ENCODE measurements at places on chromosomes 7 and 10.

DNA sequence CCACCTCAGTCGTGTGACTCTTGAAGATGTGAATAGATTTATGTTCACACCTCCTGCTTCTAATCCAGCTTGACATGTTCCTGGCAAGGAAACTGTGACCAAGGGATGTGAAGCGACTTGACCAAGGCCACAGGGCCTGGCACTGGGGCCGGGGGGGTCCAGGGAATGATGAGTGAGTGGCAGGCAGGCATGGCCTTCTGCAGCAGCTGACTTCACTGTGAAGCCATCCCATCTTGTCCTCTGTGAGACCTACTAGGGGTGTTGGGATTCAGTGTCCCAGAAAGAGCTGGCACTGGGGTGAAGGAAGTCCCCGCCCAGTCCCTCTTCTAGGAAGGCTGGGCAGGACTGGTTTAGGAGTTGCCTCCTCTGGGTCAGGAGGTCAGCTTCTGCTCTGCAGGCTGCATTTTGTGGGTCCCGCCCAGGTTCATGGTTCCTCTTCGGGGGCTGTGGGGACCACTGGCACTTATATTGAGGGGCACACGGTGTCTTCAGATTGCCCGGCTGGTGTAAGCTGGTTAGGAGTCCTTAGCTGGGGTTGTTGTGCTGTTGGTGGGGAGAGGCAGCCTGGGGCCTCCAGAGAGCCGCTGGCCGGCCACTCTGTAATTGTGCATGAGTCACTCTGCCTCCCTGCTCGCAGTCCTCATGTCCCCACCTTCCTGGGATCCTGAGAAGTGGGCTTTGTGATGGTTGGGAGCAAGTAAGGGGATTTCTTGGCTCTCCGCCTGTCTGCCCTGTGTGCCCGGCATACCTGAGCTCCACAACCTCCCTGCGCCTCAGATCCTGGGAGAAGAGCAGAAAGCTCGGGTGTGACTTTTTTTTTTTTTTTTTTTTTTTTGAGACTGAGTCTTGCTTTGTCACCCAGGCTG is 11.0 kb downstream of the ZMIZ1 start:
- no peak for DNase-seq

DNA sequence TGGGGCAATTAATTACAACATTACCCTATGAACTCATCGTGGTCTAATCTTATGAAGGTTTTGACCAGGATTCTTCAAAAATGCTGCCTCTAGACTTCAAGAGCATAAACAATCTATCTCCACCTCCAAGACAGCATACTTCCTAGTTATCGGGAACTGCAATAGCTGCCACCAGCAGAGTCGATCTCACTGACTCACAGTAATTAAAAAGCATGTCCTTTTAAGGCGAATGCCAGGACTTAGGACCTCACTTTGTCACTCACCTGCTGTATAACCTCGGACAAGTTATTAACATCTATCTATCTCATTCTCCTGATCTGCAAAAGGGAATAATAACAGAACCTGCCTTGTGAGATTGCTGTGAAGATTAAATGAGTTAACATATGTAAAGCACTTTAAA is 666.0 kb upstream of the COBL start:
- no peak for DNase-seq

DNA sequence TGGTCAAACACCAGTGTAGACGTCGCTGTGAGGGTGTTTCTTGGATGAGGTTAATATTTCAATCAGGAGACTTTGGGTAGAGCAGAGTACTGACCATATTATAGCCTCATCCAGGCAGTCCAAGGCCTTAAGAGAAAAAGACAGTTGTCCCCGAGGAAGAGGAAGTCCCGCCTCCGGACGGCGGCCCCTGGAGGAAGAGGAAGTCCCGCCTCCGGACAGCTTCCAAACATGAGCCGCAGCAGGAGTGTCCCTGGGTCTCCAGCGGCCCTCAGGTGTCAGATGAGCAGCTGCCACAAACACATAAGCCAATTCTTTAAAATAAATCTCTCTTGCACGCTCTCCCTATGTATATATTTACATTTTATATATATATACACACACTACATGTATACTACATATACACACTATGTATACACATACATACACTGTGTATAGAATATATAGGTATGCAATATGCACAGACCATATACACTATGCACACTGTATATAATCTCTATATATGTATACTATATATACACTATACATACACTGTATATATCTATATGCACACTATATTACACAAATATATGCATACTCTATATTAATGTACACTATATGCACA is 37.5 kb downstream of the PWWP2B start:
- no peak for DNase-seq

DNA sequence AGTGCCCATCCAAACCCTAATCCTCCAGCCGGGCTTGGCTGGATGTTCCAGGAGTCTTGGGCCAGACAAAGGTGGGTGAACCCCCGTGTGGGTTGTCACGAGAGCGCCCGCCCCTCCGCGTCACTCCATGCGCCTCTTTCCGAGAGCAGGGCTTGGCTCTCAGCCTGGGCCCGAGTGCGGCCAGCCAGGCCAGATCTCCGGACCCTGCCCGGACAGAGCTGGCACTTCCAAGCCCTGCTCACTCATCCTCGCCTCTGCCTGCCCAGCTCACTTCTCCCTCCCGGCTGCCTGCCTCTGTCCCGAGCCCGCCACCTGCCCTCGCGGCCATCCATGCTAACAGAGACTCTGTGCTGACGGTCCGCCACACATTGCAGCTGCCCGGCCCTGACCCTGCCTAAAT is 34.6 kb downstream of the AGAP3 start:
- DNase-seq = no peak

GRCh38 chr10:62577666-62578291 is 203.6 kb downstream of the ZNF365 start:
- no peak for DNase-seq

DNA sequence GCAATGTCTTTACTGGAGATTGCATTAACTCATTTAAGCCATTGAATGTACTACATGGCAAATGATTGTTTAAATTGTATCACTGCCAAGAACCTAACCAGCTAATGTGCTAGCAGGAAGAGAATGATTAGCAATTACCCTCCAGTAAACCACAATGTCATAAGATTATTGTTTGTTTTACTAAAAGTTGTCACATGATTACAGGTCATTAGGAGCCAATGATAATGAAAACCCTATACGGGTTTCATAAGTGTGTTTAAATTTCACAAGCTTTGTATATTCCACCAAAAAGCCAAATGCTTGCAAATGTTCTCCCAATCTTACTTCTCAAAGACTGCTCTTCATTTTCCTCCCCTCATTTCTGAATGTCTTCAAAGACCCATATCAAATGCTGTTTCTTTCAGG is 76.5 kb upstream of the PPP1R3C start:
- no peak for DNase-seq

GRCh38 chr7:132618271-132618955 is 42.1 kb upstream of the PLXNA4 start:
- DNase-seq = no peak

GRCh38 chr10:132255489-132256344 is 52.0 kb downstream of the STK32C start:
- no peak for DNase-seq

DNA sequence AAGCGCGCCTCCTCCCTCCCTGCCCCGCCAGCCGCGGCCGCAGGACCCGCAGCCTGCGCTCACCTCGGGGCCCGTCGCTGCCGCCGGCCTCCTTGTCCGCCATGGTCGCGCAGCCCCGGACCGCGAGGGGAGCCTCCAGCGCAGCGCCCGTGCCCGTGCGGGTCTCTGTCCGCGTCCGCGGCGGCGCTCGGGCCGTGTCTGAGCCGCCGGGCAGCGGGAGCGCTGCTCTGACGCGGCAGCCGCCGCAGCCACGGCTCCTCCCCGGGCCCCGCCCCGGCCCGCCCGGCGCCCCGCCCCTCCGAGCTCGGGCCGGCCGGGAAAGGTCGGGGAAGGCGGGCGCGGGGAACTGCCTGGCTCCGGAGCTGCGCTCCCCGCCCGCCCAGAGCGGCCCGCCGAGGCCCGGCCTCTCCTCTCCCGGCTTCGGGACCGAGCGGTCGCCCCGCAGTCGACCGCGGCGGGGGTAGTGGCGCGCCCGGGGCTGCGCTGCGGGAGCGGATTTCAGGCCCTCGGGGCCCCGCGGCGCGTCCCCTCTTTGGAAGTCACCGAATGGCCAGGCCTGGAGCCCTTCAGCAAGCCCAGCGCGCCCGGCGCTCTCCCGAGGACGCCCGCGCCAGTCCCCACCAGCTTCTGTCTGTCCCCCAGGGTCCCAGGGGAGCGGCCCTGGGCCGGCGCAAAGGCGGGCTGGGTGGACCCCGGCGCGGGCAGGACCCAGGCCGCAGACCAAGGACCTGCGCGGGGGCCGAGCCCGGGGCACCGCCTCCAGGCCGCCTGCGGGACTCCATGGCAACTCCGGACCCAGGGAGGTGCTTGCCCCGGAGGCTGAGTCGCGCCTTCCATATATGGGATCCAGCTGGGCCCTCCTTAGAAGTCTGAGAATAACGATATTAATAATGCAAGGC is at the start of gene HSPA12A:
Gene HSPA12A, minus strand, starts transcription at position 200 of the 899 bp plus-strand sequence. Its CDS starts 97 bp downstream, at position 103.
- no peak for DNase-seq

DNA sequence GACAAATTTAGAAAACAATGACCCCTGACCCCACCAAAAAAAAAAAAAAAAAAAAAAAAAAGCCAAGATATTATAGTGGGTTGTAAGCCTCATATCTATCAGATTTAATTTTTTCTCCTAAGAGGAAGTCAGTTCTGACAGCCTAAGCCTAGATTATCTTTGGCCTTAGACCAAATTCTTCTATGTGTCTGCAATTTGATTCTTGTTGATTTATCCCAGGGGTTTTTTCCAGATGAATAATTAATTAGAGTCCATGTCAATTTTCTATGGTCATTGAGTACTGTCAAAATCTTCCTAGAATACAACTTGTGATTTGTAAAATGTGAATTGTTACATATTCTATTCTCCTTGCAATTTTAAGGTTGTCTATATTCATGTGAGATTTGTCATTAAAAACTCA is 151.6 kb upstream of the CACNA2D1 start:
- DNase-seq = no peak

DNA sequence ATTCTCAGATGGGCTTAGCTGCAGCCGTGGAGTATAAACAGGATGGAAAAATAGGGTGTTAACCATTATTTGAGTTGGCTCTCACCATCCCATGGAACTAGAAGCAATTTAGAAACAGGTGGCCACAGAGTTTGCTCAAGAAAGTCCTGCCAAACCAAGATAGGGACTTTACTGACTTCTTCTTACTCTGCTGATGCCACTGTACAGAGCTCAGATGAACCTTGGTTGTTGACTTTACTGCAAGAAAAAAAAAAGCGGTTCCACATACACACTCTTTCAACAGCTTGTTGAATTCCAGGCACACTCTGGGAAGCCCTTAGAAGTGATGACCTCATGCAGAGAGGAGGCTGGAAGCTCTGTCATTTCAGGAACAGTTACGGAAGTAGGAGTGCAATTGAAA is 753.4 kb downstream of the NRG3 start:
- DNase-seq = peak; percentile 30

DNA sequence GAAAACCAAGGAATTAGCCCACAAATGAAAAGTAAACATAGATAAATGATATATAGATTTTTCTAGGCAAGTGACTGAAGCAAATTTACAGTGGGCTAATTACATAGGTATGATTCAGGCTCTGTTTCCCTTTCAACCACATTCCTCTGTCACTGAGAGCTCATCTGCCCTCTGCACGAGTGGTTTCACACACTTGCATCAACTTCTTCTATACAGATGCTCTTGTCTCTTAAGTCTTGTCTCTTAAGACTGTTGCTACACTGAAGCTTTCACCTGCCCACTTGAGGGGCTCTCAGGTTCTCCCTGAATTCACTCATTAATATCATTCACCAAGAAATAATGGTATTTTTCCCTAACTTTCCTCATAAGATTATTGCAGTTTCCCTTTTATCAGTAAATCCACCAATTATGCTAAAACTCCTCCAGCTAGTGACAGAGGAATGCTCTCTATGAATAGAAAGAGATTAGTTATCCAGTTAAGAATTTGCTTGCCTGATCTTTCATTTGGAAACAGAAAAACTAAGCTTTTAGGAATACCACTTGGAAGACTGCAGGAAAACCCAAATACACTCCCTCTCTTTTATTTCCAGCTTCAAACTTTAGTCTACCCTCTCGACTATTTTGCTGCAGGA is 95.7 kb downstream of the ELAPOR2 start:
- no peak for DNase-seq

- DNase-seq = no peak
These were observed 118.6 kb downstream of the PLCE1 start for GRCh38 chr10:94112321-94112720.

GRCh38 chr10:8404721-8405120 is 350.2 kb downstream of the GATA3 start:
- no peak for DNase-seq

DNA sequence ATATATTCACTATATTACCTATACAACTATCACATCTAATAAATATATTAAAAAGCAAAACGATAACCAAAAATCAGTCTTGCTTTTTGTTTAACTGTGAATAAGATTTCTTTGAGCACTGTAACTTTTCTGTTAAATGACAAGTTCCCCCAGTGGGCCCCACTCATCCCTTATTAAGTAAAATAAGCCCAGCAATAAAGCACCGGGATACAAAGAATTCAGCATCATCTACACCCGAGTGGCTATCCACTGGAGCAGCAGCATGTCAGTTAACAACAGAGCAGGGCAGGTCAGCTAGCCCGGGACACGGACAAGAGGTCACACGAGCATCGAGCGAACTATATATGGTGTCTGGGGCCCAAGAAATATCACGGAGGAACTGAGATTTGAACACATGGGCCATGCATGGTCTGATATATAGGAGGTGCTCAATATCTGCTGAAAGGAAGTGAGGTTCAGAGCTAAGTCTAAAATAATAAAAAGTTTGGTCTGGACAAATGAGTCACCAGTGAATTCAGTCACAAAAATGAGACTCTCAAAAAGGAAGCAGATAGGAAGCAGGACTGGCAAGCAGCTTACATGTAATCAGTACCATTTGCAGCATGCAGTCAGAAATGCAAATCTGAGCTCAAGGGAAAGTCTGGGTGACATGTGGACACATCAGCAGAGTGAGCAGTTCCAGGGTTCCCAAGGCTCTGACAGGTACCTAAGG is 4.1 kb downstream of the ERCC6 start:
- DNase-seq = no peak

GRCh38 chr10:100748231-100749058 is 3.1 kb downstream of the PAX2 start:
- DNase-seq = no peak

GRCh38 chr10:3421537-3422257 is 249.1 kb upstream of the PITRM1 start:
- no peak for DNase-seq

GRCh38 chr10:125843603-125844329 is 20.4 kb downstream of the BCCIP start:
- no peak for DNase-seq

DNA sequence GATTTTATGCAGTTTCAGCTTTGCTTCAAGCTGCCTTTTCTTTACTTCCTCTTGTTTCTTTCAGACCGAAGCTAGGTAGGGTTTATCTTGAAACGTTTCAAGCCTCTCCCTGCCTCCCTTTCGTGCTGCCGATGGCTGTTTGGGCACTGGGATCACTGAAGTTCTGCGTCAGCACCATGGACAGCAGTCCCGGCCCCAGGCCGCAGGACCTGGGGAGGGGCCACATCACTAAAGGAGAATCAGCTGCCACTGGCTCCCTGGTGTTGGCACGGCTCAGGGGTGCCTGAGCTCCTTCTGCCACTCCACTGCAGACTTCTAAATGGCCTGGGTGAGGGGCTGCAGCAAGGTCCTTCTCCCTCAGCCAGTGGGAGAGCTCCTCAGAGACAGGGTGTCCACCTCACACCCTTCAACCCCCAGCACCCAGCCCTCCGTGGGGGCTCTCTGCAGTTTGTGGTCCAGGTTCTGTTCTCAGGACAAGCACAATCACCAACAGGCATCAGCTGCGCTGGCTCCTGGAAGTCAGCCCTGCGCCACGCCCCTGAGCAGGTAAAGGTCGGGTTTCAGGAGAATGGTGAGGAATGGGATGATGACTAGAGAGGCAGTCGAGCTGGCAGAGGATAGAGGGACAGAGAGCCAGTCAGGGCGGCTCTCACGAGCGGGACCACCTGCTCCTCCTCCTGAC is 387.2 kb downstream of the TCERG1L start:
- DNase-seq = no peak

All from left renal pelvis (tissue), 4 donors.